ENCODE measurements at places on chromosomes 3 and 15.

GRCh38 chr3:149702691-149703441 lies 45.0 kb upstream of the WWTR1 start:
- no peak for DNase-seq

DNA sequence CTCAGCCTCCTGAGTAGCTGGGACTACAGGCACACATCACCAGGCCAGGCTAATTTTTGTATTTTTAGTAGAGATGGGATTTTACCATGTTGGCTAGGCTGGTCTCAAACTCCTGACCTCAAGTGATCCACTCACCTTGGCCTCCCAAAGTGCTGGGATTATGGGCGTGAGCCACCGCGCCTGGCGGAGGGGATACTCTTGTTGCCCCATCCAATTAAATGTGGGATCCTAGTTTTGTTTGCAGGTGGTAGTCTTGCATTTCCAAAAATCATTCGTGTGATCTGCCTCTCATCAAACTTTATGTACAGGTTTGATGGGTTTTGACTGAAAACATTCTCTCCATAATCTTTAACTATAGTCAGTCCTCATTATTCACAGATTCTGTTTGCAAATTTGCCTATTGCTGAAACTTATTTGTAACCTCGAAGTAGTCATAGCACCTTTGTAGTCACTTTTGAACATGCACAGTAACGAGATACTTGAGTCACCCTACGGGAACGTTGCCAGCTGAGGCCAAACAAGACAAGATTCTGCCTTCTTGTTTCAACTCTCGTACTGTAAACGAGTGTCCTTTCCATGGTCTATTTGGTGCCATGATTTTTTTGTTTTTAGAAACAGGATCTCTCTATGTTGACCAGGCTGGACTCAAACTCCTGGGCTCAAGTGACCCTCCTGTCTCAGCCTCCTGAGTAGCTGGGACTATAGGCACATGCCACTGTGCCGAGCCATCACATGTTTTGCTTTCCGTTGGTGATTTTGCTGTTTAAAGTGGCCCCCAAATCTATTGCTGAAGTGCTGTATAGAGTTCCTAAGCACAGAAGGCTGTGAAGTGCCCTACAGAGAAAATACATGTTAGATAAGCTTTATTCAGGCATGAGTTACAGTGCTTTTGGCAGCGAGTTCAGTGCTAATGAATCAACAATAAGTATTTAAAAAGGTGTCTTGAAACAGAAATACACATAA lies 8.1 kb upstream of the MAPK6 start:
- DNase-seq = no peak

GRCh38 chr3:122681284-122681973 lies 790 bp downstream of the PARP14 start:
- no peak for DNase-seq

DNA sequence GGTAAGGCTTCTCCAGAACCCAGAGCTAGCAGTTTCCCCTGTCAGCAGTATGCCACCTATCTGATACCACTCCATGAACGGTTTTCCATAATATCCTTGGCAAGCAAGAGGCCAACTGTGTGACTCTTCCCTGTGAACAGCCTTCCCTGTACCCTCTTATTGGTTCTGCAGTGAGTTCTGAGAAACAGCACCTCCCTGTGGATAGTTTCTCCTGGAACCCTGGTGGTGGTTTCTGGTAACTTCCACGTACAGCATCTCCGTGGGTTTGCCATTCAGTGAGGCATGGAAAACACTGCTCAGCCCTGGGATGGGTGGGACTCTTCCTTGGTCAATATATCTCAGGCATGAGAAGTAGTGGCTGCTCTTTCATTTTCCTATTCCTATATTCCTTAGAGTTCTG lies 19.4 kb upstream of the SERPINI2 start:
- no peak for DNase-seq

GRCh38 chr3:30473374-30474051 lies 132.9 kb upstream of the TGFBR2 start:
- no peak for DNase-seq

GRCh38 chr15:68518046-68518445 lies 60.7 kb upstream of the CORO2B start:
- no peak for DNase-seq

GRCh38 chr15:47817969-47818548 lies 100.8 kb downstream of the SEMA6D start:
- no peak for DNase-seq

GRCh38 chr3:34090876-34091275 lies 292.4 kb downstream of the PDCD6IP start:
- DNase-seq = no peak

DNA sequence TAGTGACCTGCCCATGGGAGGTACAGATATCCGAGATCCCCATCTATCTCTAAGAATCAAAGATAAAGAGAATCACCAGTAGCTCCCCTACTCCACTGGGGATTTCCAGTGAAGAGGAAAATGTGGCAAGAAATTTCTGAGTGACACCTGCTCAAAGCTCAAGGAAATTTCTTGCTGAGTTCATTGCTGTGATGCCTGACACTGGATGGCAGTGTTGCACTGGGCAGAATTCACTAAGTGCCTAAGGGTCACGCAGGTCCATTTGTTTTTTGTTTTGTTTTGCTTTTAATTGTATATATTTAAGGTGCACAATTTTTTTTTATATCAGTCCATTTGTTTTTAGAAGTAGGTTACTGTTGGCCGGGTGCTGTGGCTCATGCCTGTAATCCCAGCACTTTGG lies 109.5 kb upstream of the KCNAB1 start:
- no peak for DNase-seq

- DNase-seq = no peak
Observed at GRCh38 chr3:128482666-128483656, 10.0 kb downstream of the GATA2 start.

DNA sequence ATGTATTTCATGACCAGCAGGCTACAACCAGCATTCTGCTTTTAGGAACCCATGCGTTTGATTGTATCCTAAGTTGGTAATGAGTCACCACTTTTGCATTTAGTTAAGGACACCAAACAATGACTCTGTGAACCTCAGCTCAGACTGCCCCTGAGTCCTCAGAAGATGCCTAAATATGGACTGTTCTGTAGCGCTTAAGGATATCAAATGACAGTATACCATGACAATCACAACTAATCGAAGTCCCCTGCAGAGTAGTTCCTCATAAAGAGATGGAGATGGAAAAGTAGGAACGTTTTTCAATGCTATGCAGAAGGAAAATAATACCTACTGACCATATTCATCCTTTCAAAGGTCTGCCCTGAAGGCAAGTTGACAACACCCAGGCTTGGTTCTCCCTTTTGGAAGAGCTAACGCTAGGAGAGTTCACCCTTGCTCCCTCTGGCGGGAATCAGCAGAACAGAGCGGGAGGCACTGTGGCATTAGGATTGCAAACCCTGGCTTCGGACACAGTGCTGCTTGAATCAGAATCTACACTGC lies 508.6 kb downstream of the FHIT start:
- no peak for DNase-seq

DNA sequence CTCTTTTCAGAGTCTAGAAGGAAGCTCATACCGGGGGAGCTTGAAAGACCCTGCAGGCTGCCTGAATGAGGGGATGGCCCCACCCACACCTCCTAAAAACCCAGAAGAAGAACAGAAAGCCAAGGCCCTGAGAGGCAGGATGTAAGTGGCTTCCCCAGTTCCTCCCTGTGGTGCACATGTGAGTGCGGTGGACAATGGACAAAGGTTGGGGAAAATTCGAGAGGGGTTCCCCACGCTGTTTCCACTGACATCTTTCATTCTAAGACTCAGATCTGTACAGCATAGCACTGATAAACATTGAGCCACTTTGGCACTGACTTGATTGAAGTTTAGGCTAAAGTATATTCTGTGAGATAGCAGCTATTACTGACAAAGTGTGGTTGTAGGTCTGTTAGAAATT lies 79.5 kb upstream of the UMPS start:
- no peak for DNase-seq

GRCh38 chr3:12938258-12938711 lies 96.9 kb upstream of the RPL32 start:
- DNase-seq = no peak

GRCh38 chr15:78878356-78878755 lies 5.7 kb downstream of the MORF4L1 start:
- DNase-seq = no peak

DNA sequence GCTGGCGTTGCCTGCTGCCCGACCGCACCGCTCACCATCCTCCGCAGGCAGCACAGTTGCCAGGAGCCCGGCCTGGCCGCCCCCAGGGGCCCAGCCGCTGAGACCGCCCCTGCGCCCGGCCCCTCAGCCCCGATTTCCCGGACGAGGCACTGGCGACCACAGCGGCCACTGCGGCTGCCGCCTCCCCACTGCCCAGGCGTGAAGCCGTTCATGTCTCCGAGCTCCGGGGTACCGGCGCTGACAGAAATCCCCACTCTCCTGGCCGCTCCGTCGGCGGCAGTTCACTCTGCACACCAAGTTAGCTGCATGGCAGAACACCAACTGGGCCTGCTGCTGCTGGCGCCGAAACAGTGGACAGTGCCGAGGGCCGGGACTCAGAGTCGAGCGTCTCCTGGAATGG lies 8.5 kb downstream of the SELENOT start:
- DNase-seq = no peak

DNA sequence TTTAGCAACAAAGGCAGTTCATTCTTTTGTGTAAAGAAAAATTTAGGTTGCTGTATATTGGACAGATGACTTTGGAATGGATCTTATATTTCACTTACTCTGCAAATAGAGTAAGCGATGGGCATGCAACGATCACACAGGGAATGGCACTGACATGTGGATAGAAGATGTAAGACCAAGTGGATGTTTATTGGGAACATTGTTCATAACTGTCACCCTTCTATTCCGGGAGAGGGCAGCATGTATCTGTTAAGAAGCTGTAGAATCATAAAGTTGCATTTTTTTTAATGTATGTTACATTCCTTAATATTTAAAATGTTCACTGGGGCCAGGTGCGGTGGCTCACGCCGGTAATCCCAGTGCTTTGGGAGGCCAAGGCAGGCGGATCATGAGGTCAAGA lies 41.2 kb downstream of the HPS3 start:
- no peak for DNase-seq

DNA sequence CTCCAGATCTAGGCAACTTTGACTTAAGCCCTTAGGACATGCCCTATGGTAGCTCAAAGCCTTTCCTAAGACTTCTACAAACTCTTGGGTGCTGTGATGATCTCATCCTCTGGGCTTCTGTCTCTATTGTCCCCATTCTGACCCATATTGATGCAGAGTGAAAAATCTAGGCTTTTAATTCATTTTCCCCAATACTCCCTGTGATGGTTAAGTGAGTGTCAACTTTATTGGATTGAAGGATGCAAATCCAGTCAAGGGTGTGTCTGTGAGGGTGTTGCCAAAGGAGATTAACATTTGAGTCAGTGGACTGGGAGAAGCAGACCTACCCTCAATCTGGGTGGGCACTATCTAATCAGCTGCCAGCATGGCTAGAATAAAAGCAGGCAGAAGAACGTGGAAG lies 97.3 kb upstream of the NUDT16 start:
- no peak for DNase-seq

- no peak for DNase-seq
Observed at GRCh38 chr3:190568036-190568435, 54.2 kb downstream of the IL1RAP start.
